ENCODE measurements at places on chromosomes 3 and 15. TPM values are rescaled to one million over a fixed set of nuclear protein-coding genes. Genes with fewer than 3 reads are reported as not detected.
A peak's percentile ranks its signal among the peaks of the same experiment; 100 is the strongest.

- no peak overlapping the region for H3K4me3 ChIP-seq
- no peak for DNase-seq
- no peak overlapping the region for H3K27ac ChIP-seq
- H3K27me3 ChIP-seq = no peaks in the 10 kb centered on the region
- H3K4me1 ChIP-seq = no peaks in the 10 kb centered on the region
- H3K36me3 ChIP-seq = no peaks in the 10 kb centered on the region
These were observed 908.4 kb downstream of the EPHA3 start for GRCh38 chr3:90015688-90016356.

DNA sequence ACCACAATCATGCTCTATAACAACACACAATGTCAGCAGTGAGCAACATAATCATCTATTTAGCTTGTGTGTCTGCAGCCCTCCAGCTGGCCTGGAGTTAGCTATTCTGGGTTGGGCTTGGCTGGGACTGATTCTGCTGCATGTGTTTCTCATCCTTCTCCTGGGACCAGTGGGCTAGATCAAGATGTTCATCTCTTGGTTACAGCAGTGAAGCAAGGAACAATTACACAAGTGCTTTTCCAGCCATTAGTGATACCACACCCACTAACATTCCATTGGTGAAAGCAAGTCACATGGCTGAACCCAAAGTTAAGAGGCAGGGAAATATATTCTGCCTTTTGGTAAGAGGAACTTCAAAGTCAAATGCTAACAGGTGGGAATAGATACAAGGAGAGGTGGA, 14.6 kb downstream of the NUDT16 start:
- no peaks in the 10 kb centered on the region for H3K27me3 ChIP-seq
- no peak for DNase-seq
- H3K4me3 ChIP-seq = no peak overlapping the region

DNA sequence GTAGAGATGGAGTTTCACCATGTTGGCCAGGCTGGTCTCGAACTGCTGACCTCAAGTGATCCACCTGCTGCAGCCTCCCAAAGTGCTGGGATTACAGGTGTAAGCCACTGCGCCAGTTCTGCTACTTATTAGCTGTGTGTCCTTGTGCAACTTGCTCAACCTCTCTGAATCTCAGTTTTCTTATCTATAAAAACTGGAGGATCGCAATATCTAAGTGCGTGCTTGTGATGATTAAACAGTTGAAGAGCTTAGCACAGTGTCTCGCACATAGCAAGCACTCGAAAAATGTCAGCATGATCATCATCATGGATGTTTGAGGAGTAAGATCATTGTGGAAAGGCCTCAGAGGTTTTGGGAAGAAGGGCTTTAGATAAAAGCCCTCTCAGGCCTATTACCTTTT, 10.8 kb downstream of the CLCN2 start:
- H3K4me1 ChIP-seq = peaks cover 6% of the 10 kb centered on the region
- no peak overlapping the region for H3K4me3 ChIP-seq
- H3K27me3 ChIP-seq = no peaks in the 10 kb centered on the region

The CLDN18 gene
- polyA plus RNA-seq = 0.19 TPM

DNA sequence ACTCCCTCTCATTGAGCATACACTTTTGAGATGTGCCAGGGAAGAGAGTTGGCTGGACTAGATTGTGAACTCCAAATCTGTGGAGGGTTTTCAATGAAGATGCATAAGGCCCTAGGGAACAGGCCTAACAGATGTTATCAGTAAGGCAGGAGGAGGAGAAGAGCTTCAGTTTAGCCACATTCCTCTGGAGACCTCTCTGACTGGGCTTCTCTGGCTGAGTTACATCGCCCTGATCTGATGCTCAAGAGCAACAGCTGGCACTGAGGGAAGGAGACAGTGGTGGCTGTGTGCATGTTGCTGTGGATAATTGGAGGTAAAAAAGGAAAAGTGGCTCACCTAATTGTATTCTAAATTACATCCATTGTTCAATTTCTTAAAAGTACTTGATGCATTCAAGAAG, 206.4 kb upstream of the CFAP20DC start:
- DNase-seq = no peak
- no peak overlapping the region for H3K27ac ChIP-seq
- no peaks in the 10 kb centered on the region for H3K36me3 ChIP-seq
- no peak overlapping the region for H3K4me3 ChIP-seq
- no peaks in the 10 kb centered on the region for H3K4me1 ChIP-seq

The NRROS gene
- 2.3 TPM for polyA plus RNA-seq

The TNFSF10 gene
- polyA plus RNA-seq = 0.27 TPM

DNA sequence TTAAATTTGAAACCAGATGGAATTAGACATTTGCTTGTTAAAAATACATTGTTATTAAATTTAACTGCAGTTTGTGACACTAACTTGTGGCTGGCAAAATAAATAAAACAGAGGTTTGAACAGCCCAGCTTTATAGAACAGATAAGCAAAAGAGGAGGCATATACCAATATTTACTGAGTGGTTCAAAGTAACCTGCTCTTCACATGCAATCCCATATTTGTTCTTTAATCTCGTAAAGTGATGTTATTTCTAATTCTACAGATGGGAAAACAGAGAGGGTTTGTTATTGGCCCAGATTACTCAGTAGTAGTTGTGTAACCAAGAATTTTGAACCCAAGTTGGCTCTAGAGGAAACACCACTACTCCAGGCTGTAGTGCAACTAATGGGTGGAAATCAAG, 37.6 kb downstream of the WNT5A start:
- no peak for DNase-seq
- no peaks in the 10 kb centered on the region for H3K27me3 ChIP-seq
- H3K36me3 ChIP-seq = no peaks in the 10 kb centered on the region

GRCh38 chr3:31713816-31714215, 181.1 kb downstream of the STT3B start:
- no peak for DNase-seq
- H3K27ac ChIP-seq = no peak overlapping the region
- no peaks in the 10 kb centered on the region for H3K27me3 ChIP-seq
- H3K4me1 ChIP-seq = no peaks in the 10 kb centered on the region
- no peaks in the 10 kb centered on the region for H3K36me3 ChIP-seq

DNA sequence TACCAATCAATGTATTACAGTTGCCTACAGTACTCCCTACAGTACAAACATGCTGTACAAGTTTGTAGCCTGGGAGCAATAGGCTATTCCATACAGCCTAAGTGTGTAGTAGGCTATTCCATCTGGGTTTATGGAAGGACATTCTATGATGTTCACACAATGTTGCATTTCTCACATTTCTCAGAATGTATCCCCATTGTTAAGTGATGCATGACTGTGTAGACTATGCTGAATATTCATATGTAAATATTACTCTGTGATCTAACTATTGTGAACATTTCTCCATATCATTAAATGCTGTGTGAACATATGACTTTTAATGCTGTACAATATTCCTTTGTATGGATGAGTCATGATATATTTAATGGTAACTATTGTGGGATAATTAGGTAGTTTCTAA, 139.2 kb upstream of the ADAMTS9 start:
- no peak overlapping the region for H3K27ac ChIP-seq
- no peak overlapping the region for H3K4me3 ChIP-seq
- DNase-seq = no peak
- H3K36me3 ChIP-seq = no peaks in the 10 kb centered on the region
- H3K27me3 ChIP-seq = no peaks in the 10 kb centered on the region
- peaks cover 14% of the 10 kb centered on the region for H3K4me1 ChIP-seq

The ACKR2 gene
- polyA plus RNA-seq = not detected

GRCh38 chr3:168047190-168047795, 48.4 kb downstream of the GOLIM4 start:
- no peaks in the 10 kb centered on the region for H3K36me3 ChIP-seq
- H3K4me3 ChIP-seq = no peak overlapping the region
- peak; percentile 84 for DNase-seq
- H3K27ac ChIP-seq = no peak overlapping the region
- peaks cover 11% of the 10 kb centered on the region for H3K4me1 ChIP-seq

The KLF13 gene
- polyA plus RNA-seq = 28.6 TPM

DNA sequence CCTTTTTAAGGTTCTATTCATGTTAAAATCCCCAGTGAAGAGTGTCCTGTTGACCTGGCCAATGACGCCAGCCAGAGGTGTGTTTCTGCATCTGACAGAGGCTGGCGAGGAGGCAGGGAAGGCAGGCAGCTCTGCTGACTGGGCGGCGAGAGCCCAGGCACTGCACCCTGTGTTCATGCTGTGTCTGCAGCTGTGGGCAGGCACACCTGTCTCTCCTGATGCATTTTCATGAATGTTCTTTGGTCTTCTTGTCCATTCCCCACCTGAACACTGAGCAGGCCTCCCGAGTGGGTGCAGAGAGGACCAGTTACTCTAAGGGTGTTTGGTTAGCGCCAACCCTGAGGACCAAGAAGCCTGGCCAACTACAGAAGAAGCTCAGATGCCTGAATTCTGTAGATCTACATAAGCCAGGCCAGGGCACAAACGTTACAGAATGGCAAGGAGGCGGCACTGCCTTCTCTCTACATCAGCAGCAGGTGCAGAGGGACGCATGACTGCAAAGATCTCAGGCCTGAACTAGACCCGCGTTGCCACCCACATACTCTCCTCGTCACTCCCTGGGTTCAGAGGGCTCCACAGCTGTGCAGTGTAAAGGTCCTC, 233.7 kb downstream of the OCA2 start:
- no peak for DNase-seq
- H3K27me3 ChIP-seq = no peaks in the 10 kb centered on the region
- no peaks in the 10 kb centered on the region for H3K36me3 ChIP-seq
- H3K4me3 ChIP-seq = no peak overlapping the region

DNA sequence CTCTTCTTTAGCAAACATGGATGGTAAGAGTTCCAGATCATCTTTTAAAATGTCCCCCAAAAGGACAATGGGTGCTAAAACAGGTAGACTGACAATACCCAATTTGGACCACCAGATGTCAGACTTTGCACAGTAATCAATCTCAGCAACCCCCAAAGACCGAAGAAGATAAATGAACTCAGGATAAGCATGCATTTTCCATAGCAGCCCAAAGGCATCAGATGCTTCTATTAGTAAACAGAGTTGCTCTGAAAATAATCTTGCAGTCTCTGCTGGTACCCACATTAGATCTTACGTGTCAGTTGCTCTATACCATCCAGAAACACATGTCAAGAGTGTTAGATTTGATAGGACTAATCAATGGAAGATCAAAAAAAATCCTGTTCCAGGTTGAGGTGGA, 20.6 kb downstream of the MYH15 start:
- no peak overlapping the region for H3K4me3 ChIP-seq
- H3K27ac ChIP-seq = no peak overlapping the region

DNA sequence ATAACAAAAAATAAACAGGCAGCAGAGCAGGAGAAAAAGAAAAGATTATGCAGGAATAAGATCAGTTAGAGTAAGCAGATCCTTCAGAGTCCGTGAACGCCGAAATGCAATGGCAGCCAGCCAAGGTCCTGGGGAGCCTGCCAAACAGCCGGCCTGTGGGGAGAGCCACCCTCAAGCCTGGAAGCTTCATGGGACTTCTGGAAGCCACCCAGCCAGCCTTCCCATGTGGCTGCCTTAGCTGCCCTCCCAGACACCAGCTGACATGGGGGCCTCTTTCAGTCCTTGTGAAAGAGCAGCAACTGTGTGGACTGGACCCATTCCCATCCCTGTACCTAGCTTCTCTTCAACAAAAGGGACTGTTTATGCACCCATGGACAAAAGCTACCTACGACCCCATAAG, 64.9 kb upstream of the RAD18 start:
- H3K4me3 ChIP-seq = no peak overlapping the region
- no peak for DNase-seq
- H3K27me3 ChIP-seq = no peaks in the 10 kb centered on the region
- H3K27ac ChIP-seq = no peak overlapping the region
- H3K4me1 ChIP-seq = no peaks in the 10 kb centered on the region

The CADM2 gene
- 47.5 TPM for polyA plus RNA-seq

DNA sequence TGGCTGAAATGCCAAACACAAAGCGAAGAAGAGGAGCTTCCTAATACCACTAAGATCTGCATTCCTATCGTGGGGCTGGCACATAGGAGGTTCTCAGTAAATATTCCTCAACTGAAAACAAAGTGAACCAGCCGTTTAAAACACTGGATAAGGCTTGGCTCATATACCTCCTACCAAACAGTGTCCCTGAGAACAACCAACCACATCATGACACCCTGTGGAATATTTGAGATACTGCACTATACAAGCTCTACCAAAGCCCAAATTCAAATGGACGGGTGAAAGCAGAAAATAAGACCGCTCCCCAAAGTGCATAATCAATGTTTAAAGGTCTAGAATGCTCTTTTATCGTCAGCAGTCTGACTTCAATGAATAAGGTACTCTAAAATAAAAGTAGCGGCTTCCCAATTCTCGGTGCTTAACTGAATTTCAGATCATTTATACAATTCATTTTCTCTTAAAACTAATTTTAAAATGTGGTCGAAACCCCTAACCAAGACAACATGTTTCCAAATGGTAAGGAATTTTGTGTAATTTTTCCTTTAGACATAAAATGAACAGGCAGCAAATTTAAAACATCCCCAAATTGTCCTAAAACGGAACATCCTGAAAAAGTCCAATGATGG, 425.8 kb downstream of the ERC2 start:
- H3K4me3 ChIP-seq = no peak overlapping the region
- H3K27ac ChIP-seq = no peak overlapping the region

- H3K36me3 ChIP-seq = no peaks in the 10 kb centered on the region
- no peaks in the 10 kb centered on the region for H3K27me3 ChIP-seq
- H3K4me1 ChIP-seq = no peaks in the 10 kb centered on the region
- no peak overlapping the region for H3K27ac ChIP-seq
These were observed 7.4 kb downstream of the STIMATE start for GRCh38 chr3:52889901-52890300.

GRCh38 chr3:190862209-190863118, at the start of gene GMNC:
GMNC (minus strand) TSS chr3:190862694; CDS start chr3:190862615, 79 bp downstream.
- no peaks in the 10 kb centered on the region for H3K36me3 ChIP-seq
- DNase-seq = peak; percentile 79
- H3K4me1 ChIP-seq = peaks cover 13% of the 10 kb centered on the region
- H3K27me3 ChIP-seq = peaks cover 52% of the 10 kb centered on the region

The HIGD2B gene
- 0.45 TPM for polyA plus RNA-seq

- DNase-seq = no peak
- no peaks in the 10 kb centered on the region for H3K27me3 ChIP-seq
- peaks cover 29% of the 10 kb centered on the region for H3K4me1 ChIP-seq
- no peak overlapping the region for H3K27ac ChIP-seq
- no peak overlapping the region for H3K4me3 ChIP-seq
These were observed 131.8 kb downstream of the MDFIC2 start for GRCh38 chr3:70180664-70181063.

DNA sequence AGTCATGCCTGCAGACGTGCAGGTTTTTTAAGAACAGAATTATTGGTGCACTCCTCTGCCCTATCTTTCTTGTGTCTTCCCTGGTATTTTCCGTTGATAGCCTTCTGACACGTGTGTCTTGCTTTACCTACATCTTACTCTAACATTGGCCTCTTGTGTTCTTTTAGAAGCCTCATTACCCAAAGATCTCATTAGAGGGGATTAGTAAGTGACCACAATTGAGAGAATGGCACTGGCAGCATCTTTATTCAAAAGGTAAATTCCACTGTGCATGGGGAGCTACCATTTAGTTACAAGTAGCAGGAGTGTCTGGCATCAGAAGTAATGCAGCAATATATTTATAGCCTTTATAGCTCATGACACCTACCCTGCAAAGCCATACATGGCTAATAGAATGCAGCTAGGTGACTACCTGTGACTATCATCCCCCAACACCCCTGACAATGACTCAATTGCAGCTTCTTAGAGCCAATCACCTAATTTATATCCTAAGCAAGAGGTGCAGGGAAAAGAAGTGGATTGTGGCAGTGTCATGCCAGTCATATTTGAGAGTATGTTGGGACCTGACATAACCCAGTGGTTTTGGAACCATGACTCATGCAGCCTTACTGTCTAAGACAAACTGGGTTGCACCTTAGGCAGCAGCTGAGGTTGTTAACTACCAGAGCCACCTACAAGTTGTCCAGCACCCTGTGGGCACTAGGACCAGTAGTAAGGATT, 164.8 kb downstream of the GRM7 start:
- H3K27me3 ChIP-seq = no peaks in the 10 kb centered on the region
- H3K27ac ChIP-seq = no peak overlapping the region
- H3K4me1 ChIP-seq = no peaks in the 10 kb centered on the region
- no peak for DNase-seq
